Stimulated activated CD4-positive, alpha-beta T cell treated with anti-CD3 and anti-CD28 coated beads, Interleukin-4, amount 100 ng/mL, for 24 hours (primary cell): ENCODE measurements at places on chromosomes 6 and 20.

DNA sequence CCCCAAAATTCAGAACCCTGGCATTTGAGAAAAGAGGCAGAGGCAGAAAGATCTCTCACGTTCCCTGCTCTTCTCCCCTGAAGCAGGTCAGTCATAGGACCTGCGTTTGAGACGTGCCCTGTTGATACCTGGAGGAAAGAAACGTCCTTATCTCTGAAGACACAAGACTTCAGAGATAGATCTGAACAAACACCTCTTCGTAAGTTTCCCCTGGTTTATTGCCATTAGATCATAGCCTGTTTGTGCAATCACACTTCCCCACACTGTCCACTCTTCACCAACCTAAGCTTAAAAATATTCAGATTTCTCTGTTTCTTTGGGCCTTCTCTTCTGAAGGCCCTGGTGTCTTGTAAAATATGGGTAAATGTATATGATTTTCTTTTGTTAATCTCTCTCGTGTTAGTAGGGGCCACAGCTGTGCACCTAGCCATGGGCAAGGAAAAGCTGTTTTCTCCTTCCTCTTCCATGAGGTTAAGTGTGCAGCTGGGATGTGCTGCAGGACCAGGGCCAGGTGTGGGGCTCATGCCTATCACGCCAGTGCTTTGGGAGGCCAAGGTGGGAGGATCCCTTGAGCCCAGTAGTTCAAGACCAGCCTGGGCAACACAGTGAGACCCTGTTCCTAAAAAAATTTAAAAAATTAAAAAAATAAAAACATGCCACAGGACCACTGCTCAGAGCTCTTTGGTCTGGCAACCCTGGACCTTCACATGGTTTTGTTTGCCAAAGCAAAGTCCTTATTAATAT lies 4.7 kb upstream of the SLC22A2 start:
- no peak for DNase-seq

- DNase-seq: no peak
Observed at GRCh38 chr6:40623178-40623577, 36.0 kb upstream of the LRFN2 start.

- no peak for DNase-seq
Observed at GRCh38 chr6:166032366-166033200, 135.1 kb downstream of the TBXT start.

DNA sequence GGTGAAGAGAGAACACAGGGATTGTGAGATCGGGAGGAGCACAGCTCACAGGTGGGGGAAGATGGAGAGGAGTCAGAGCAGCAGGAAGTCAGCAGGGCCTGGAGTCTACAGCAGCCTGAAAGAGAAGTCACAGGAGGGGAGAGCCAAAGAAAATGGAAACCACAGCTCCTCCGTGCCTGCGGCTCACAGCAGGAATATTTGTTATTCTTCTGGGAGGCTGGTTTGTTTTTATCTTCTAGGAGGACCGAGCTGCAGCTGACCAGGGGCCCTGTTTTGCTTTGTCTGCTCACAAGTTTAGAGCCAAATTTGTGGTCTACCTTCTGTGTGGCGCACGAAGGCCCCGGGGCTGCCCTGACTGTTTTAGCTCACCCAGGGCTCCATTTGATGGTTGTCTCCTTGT lies 81.8 kb downstream of the CLIC5 start:
- no peak for DNase-seq

DNA sequence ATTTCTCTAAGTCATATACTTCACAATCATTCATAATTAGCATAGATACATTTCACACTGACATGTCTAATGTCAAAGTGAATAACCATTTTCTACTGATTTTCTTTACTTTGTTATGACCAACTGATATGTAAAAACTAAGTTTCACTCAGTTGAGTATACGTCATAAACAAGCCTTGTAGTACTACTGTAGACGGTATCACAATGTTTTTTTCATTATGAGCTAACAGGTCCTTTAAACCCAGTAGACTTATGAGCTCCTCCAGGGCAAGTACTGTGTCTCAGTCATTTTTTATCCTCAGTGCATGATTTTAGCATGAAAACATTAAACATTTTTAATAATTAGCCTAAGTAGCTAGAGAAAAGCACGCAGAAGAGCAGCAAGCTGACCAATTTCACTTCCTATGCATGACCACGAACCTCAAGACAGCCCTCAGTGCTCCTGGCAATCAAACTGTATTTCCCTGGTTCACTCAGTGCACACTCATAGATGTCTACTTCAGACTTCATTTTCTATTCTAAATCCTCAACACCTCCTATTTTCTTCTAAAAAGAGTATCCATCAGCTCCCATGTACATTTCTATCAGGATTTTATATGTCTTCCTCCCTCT lies 32.0 kb upstream of the TFAP2D start:
- no peak for DNase-seq

DNA sequence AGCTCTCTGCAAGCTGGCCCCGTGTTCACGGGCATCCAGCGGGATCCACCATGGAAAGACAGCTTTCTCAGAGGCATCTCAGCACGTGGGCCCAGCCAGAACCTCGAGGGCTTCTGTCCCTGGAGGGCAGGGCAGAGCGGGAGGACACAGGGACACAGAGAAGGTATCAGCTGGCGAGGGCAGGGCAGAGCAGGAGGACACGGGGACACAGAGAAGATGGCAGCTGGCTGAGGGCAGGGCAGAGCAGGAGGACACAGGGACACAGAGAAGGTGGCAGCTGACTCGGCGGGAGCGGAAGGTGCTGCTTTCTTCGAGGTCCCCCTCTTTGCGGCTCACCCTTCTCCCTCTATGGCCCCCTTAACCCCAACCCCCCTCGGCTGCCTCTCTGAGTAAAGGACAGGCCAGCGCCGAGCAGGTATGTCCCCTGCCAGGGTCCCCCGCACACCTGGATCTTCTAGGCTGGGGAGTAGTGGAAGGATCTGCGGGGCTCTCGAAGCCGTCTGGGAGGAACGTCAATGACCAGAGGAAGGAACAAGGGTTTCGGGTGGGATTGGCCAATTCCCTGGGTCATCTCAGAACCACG lies 28.9 kb upstream of the BHLHE23 start:
- no peak for DNase-seq

DNA sequence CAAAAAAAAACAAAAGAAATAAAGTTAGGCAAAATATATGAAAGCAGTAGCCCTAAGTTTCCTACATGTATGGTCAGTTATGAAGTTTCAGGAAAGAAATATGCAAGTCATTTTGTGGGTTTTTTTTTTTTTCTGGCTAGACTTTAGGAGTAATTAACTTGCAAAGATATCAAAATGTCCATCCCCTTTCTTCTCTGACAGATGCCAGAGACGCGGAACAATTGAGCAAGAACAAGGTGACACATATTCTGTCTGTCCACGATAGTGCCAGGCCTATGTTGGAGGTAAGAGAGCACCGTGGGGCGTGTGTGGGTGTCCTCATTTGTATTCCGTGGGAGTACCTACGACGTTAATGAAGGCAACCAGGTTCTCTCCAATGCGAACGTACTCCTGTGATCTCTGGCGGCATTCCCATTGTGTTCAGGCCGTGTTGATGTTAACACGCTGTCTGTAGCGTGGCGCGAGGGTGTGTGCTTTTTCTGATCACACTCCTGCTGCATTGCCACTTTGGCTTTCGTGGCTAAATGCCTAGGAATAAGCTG lies 19.5 kb downstream of the DUSP22 start:
- no peak for DNase-seq

- DNase-seq: no peak
Observed at GRCh38 chr6:26175033-26175427, 87.8 kb downstream of the HFE start.

DNA sequence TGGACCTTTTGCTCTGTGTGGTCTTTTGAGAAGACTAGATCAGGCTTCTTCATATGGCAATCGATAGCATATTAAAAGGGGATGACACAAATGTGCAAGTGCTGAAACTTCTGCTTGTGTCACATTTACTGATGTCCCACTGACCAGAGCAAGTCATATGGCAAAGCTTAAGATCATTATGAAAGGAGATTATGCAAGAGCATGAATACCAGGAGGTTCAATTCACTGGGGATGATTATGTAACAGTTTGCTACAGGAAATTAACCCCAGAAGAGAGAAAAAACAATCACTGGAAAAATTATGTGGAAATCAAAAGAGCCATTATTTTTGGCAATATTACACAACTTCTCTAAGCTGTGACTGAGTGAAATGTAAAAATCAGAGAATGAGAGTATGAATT lies 13.7 kb upstream of the PRDM13 start:
- no peak for DNase-seq

DNA sequence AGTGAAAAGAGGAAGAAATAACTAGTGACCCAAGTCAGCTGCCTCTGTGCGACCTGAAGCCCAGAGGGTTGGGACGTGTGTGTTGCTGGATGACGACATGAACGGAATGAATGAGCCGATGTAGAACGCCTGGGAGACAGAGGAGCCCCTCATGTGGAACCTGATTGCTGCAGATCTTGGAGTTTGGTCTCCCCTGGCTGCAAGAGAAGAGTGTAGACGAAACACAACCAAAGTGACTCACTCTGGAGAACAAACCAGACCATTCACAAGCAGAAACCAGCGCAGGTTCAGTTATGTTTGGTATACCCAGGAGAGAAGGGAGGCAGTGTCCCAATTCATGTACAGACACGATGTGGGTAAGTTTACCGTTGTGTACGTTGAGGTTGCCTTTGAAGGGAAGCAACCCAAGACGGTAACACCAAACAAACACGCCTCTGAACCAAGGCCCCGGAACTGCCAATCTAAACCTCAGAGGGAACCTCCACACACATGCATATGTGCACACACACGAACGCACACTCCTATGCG lies 265.9 kb downstream of the BMP7 start:
- DNase-seq: no peak

- no peak for DNase-seq
Observed at GRCh38 chr20:25360631-25361286, 29.9 kb downstream of the ABHD12 start.

GRCh38 chr6:52946306-52946705 lies 36.8 kb upstream of the GSTA3 start:
- no peak for DNase-seq

DNA sequence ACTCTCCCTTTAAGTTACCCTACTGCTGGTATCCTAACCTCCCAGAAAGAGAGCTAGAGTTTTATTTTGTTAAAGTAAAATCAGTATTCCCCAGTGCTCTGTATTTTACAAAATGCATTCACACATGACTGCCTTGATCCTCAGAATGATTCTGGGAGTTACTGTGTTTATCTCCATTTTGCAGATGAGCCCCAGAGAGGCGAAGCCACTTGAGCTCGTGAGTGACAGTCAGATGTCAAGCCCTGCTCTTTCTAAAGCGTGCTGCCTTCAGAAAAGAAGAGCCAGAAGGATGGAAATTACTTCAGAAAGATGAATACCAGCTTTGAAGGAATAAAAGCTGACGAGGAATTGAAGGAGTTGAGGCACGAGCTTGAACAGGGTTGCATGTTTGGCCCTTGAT lies 14.1 kb upstream of the OSER1 start:
- DNase-seq: no peak
